ENCODE measurements at places on chromosomes 5 and 9. TPM values are rescaled to one million over a fixed set of nuclear protein-coding genes. Genes with fewer than 3 reads are reported as not detected.

DNA sequence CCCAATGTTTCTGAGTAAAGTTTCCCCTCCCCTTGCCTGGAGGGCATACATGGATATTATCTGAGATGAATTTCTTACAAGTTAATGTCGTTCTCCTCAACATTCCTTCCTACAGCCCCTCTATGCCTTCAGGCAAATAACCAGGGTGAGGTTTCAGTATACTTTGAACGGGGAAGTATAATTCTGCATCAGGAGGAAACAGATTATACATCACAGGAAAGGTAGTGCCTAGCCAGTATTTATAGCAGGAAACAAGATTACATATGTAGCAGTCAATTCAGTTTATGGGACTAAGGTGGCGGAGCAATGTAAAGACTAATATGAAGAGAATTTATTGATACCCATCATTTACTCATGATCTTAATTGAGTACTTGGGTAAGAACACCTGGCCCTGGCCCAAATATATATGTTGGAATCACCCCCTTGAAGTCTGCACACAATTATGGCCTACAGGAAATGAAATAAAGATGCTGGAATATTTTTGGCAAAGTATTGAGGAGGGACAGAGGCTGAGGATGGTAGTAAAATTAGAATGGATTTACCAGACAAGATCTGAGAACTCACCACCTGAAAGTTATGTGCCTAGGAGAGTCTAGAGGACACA lies 661.1 kb downstream of the PTPRD start:
- H3K4me1 ChIP-seq, result no peaks in the 10 kb centered on the region
- H3K27me3 ChIP-seq, result no peaks in the 10 kb centered on the region
- no peaks in the 10 kb centered on the region for H3K36me3 ChIP-seq
- no peak overlapping the region for H3K4me3 ChIP-seq

GRCh38 chr9:124869466-124869985 lies 7.6 kb downstream of the ARPC5L start:
- no peak for DNase-seq
- H3K27ac ChIP-seq, result peak overlapping the region; percentile 88
- peaks cover 14% of the 10 kb centered on the region for H3K36me3 ChIP-seq

- H3K36me3 ChIP-seq, result no peaks in the 10 kb centered on the region
- H3K4me1 ChIP-seq, result no peaks in the 10 kb centered on the region
- DNase-seq, result no peak
Measured at GRCh38 chr9:26263478-26263877, 585.2 kb upstream of the TUSC1 start.

GRCh38 chr5:54670281-54670680 lies 152.7 kb downstream of the SNX18 start:
- H3K27ac ChIP-seq, result no peak overlapping the region
- peaks cover 64% of the 10 kb centered on the region for H3K4me1 ChIP-seq
- H3K4me3 ChIP-seq, result no peak overlapping the region
- no peaks in the 10 kb centered on the region for H3K27me3 ChIP-seq
- no peaks in the 10 kb centered on the region for H3K36me3 ChIP-seq

GRCh38 chr9:128151309-128152132 lies 2.3 kb downstream of the LCN2 start:
- no peak overlapping the region for H3K4me3 ChIP-seq
- H3K27me3 ChIP-seq, result no peaks in the 10 kb centered on the region
- peak overlapping the region; percentile 76 for H3K27ac ChIP-seq

GRCh38 chr9:114880291-114880745 lies 50.1 kb downstream of the TNFSF8 start:
- DNase-seq, result no peak
- no peaks in the 10 kb centered on the region for H3K4me1 ChIP-seq
- no peaks in the 10 kb centered on the region for H3K36me3 ChIP-seq
- no peaks in the 10 kb centered on the region for H3K27me3 ChIP-seq
- H3K4me3 ChIP-seq, result no peak overlapping the region
- H3K27ac ChIP-seq, result no peak overlapping the region

- no peak overlapping the region for H3K4me3 ChIP-seq
- no peaks in the 10 kb centered on the region for H3K27me3 ChIP-seq
- no peaks in the 10 kb centered on the region for H3K36me3 ChIP-seq
- H3K4me1 ChIP-seq, result no peaks in the 10 kb centered on the region
Measured at GRCh38 chr9:131296906-131297500, 7.5 kb downstream of the PLPP7 start.

GRCh38 chr5:146796911-146797310 lies 81.6 kb downstream of the PPP2R2B start:
- H3K27ac ChIP-seq, result no peak overlapping the region
- no peak for DNase-seq
- H3K4me3 ChIP-seq, result no peak overlapping the region
- H3K4me1 ChIP-seq, result peaks cover 2% of the 10 kb centered on the region
- no peaks in the 10 kb centered on the region for H3K36me3 ChIP-seq

- H3K4me1 ChIP-seq, result peaks cover 32% of the 10 kb centered on the region
- DNase-seq, result no peak
- no peaks in the 10 kb centered on the region for H3K36me3 ChIP-seq
- H3K4me3 ChIP-seq, result no peak overlapping the region
- H3K27me3 ChIP-seq, result no peaks in the 10 kb centered on the region
- no peak overlapping the region for H3K27ac ChIP-seq
Measured at GRCh38 chr5:10581867-10582511, 18.1 kb downstream of the ANKRD33B start.

Gene ICE1
- polyA plus RNA-seq, result 30.7 TPM

DNA sequence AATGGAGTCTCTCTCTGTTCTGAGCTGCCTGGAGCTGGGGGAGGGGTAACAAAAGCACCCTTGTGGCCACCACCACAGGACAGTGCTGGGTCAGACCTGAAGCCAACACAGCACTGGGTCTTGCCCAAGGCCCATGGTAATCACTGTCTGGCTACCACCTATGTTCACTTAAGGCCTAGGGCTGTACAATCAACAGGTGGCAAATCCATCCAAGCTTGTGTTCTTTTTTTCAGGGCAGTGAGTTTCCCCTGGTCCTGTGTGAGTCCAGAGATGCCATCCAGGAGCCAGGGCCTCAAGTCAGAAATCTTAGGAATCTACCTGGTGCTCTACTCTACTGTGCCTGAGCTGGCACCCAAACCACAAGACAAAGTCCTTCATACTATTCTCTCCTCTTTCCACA lies 20.1 kb upstream of the OTP start:
- no peaks in the 10 kb centered on the region for H3K27me3 ChIP-seq
- H3K4me1 ChIP-seq, result no peaks in the 10 kb centered on the region
- DNase-seq, result no peak

DNA sequence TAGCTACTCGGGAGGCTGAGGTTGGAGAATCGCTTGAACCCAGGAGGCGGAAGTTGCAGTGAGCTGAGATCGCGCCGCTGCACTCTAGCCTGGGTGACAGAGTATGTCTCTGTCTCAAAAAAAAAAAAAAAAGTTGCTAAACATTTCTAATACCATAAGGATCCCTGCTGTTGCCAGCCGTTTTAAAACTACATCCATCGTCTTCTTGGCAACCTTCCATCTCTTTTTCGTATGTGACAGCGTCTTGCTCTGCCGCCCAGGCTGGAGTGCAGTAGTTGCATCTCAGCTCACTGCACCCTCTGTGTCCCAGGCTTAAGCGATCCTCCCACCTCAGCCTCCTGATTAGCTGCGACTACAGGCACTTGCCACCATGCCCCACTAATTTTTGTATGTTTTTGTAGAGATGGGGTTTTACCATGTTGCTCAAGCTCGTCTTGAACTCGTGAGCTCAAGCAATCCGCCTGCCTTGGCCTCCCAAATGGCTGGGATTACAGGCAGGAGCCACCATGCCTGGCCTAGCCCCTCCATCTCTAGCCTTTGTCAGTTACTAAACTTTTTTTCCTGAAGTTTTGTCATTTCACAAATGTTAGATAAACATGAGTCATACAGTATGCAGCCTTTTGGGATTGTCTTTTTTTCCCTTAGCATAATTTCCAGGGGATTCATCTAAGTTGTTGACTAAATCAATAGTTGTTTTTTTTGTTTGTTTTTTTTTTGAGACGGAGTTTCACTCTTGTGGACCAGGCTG lies 13.5 kb downstream of the NSD1 start:
- no peak for DNase-seq
- no peaks in the 10 kb centered on the region for H3K4me1 ChIP-seq
- H3K36me3 ChIP-seq, result peaks cover 99% of the 10 kb centered on the region
- H3K4me3 ChIP-seq, result no peak overlapping the region
- no peak overlapping the region for H3K27ac ChIP-seq

DNA sequence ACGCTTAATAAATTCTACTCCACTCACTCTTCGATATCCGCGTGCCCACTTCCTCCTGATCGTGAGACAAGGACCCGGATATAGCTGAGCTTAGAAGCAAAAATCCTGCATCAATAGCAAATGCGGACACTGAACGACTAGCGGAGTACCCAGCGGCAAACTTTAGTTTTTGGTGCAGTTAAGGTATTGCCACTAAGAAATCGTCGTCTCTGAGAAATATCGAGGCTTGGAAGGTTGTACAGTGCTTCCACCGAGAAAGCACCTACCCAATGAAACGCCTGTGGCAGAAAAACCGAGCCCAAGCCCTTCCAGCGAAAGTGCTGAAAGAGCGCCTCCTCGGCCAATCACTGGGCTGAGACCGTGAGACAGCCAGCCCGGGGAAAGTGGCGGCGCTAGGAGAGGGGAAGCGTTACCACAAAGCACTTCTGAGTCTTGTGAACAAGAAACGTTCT lies 32.2 kb downstream of the ANXA2R start:
- H3K27ac ChIP-seq, result peak overlapping the region; percentile 95
- no peaks in the 10 kb centered on the region for H3K27me3 ChIP-seq
- DNase-seq, result peak; percentile 57
- H3K4me1 ChIP-seq, result peaks cover 25% of the 10 kb centered on the region

DNA sequence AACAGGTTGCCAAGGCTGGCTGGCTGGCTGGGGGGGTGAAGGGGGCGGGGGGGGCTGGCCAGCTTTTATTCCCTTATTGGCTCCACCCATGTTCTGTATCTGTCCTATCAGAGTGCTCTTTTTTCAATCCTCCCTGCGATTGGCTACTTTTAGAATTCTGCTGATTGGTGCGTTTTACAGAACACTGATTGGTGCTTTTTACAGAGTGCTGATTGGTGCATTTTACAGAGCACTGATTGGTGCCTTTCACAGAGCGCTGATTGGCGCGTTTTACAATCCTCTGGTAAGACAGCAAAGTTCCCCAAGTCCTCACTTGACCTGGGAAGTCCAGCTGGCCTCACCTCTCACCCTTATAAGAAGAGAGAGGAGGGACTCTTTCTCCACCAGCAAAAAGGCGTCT lies 175.9 kb downstream of the ERCC6L2 start:
- H3K36me3 ChIP-seq, result no peaks in the 10 kb centered on the region
- H3K27ac ChIP-seq, result no peak overlapping the region
- no peaks in the 10 kb centered on the region for H3K4me1 ChIP-seq
- DNase-seq, result no peak
- no peak overlapping the region for H3K4me3 ChIP-seq

- DNase-seq, result no peak
- H3K4me3 ChIP-seq, result no peak overlapping the region
- no peaks in the 10 kb centered on the region for H3K27me3 ChIP-seq
Measured at GRCh38 chr5:179377421-179378115, 32.3 kb upstream of the ADAMTS2 start.

Gene CLTB
- polyA plus RNA-seq, result 58.2 TPM

Gene ADAMTS13
- polyA plus RNA-seq, result 11.1 TPM

GRCh38 chr5:171624396-171624795 lies 161.2 kb upstream of the SMIM23 start:
- H3K27ac ChIP-seq, result no peak overlapping the region
- DNase-seq, result no peak
- peaks cover 6% of the 10 kb centered on the region for H3K4me1 ChIP-seq

DNA sequence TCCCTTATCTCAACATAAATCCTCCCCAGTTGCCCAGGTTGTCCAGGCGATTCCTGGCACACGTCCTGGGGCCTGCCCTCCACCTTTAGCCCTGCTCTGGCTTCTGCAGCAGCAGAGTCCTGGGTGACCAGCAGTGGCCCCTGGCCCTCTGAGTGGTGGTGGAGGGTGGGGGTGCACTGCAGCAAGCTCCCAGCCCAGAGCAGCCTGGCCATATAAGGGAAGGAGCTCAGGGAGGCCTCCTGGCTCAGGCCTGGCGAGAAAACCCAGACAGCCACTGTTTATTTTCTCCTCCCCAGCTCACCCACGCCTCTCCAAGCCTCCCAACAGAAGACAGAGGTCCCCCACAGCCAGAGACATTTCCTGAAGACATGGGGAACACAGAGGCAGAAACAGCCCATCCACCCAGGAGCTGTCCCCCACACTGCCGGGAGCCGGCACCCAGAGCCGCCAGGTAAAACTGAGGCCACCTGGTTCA lies 44.7 kb upstream of the IL17B start:
- DNase-seq, result no peak
- peak overlapping the region; percentile 81 for H3K27ac ChIP-seq
- no peaks in the 10 kb centered on the region for H3K27me3 ChIP-seq
- peaks cover 53% of the 10 kb centered on the region for H3K4me1 ChIP-seq

DNA sequence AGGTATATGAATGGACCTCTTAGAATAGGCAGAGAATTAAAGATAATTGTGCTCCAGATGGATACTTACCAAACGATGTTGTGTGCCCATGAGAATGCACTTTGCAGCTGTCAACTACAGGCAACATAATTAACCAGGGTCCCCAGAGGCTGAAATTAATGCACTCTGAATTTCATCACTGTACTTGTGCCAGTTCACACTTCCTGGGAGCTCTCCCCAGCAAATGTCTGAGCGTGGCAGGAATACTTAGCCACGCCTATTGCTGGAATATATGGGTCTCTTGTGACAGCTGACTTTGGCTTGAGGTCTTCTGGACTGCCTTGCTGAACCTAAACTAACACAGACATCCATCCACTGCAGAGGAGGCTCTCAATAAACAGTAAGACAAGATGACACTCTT lies 11.9 kb upstream of the C1QTNF2 start:
- H3K27me3 ChIP-seq, result no peaks in the 10 kb centered on the region
- no peak overlapping the region for H3K27ac ChIP-seq
- H3K36me3 ChIP-seq, result no peaks in the 10 kb centered on the region
- DNase-seq, result no peak

- no peaks in the 10 kb centered on the region for H3K36me3 ChIP-seq
- H3K4me3 ChIP-seq, result no peak overlapping the region
- H3K4me1 ChIP-seq, result no peaks in the 10 kb centered on the region
- DNase-seq, result no peak
- no peak overlapping the region for H3K27ac ChIP-seq
Measured at GRCh38 chr5:176793736-176794135, 16.6 kb upstream of the UNC5A start.

DNA sequence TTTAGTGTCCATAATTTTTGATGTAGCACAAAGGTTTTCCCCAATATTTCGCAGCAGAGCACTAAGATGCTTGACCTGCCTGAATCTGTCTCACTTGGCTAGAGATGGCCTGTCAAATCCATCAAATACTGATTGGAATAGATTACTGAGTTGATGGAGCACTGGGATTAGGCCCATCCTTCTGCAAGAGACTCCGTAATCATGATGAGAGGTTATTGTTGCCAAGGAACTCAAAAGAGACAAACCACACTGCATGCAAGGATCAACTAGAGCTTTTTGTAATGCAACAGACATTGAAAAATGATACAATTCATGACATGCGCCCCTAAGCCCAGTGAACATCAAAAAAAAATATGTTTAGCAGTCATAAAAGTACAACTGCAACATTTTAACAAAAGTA lies 585.3 kb upstream of the GRAMD2B start:
- no peak overlapping the region for H3K27ac ChIP-seq
- DNase-seq, result no peak
- H3K4me1 ChIP-seq, result peaks cover 12% of the 10 kb centered on the region
- H3K36me3 ChIP-seq, result no peaks in the 10 kb centered on the region
